ENCODE measurements at places on chromosomes 3 and 15. TPM values are rescaled to one million over a fixed set of nuclear protein-coding genes. Genes with fewer than 3 reads are reported as not detected.

Gene PIGX
- total RNA-seq = 40.8 TPM

Gene SLC27A2
- 2.4 TPM for total RNA-seq

Gene LRRIQ4
- 0.25 TPM for total RNA-seq

Gene SAXO2
- total RNA-seq = 8.8 TPM

Gene STRIT1
- not detected for total RNA-seq

Gene APBA2
- total RNA-seq = 190 TPM

Gene ZBTB47
- 59.0 TPM for total RNA-seq

Gene SPINK8
- not detected for total RNA-seq

Gene ALPK3
- 5.6 TPM for total RNA-seq

Gene TRH
- 0.74 TPM for total RNA-seq

Gene CSTA
- total RNA-seq = not detected

Gene AADAC
- not detected for total RNA-seq

Gene MUC13
- total RNA-seq = not detected

Gene CCDC51
- 9.4 TPM for total RNA-seq

Gene SEMA5B
- 12.9 TPM for total RNA-seq

Gene NOP10
- 42.7 TPM for total RNA-seq

Gene WDR72
- not detected for total RNA-seq
